ENCODE measurements at places on chromosomes 5 and 9.

GRCh38 chr5:60487885-60488442 is 212.0 kb downstream of the DEPDC1B start:
- DNase-seq = no peak

GRCh38 chr9:116189683-116190082 is 36.1 kb downstream of the PAPPA start:
- no peak for DNase-seq

- no peak for DNase-seq
Measured at GRCh38 chr9:34600908-34601307, 11.0 kb downstream of the RPP25L start.

DNA sequence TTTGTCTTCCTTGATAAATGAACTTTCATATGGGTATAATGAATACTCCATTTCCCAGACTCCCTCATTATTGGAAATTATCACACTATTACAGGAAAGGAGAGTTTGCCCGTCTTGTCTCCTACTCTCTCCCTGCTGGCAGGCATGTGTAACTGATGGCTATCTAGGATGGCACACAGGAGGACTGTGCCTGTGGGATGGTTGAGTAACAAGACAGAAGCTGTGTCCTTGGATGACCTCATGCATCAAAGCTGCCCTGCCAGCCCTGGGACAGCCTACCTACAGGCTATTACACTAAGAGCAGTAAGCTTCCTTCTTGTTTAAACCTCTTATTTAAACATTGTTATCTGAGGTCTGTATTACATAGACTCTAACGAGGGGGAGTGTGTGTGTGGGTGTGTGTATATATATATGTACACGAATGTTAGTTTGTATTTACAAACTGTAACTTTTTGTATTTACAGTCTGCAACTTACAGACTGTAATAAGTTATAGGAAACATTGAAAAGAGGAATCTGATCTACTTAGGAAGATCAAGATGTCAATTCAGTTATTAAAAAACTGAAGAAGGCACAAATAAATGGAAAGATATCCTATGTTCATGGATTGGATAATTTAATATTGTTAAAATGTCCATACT is 247.6 kb upstream of the ACO1 start:
- DNase-seq = no peak

- DNase-seq = no peak
Measured at GRCh38 chr9:117643288-117643654, 60.9 kb upstream of the TLR4 start.

- peak; percentile 91 for DNase-seq
Measured at GRCh38 chr5:174724484-174725260, at the start of gene MSX2. Gene MSX2, plus strand, starts transcription at chr5:174724582. Its CDS starts 78 bp downstream, at chr5:174724660.

- DNase-seq = no peak
Measured at GRCh38 chr9:27129221-27129620, 20.2 kb downstream of the TEK start.

DNA sequence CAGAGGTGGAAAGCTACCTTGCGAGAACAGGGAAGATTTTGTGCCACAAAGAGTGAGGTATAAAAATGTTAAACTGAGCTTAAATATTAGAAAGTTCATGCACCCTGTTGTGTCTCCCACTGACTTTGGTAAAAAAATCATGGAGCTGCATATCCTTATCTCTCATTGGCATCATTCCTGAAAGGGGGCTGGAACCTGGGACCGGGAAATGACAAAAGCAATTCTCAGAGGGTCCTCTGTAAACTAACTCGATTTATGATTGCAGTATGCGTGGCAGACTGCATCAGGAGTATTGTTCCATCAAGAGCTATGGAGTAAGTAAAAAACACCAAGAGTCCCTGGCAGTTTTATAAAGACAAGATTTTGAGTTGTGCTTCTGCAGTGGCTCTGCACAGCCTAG is 148.8 kb downstream of the DCP2 start:
- no peak for DNase-seq

- no peak for DNase-seq
Measured at GRCh38 chr9:20152151-20152725, 363.4 kb upstream of the SLC24A2 start.

GRCh38 chr9:110116543-110116885 is 91.4 kb downstream of the C9orf152 start:
- DNase-seq = no peak

- DNase-seq = no peak
Measured at GRCh38 chr5:72465601-72466563, 41.3 kb downstream of the ZNF366 start.

- DNase-seq = no peak
Measured at GRCh38 chr9:76521906-76522305, 62.9 kb downstream of the GCNT1 start.
